Fibroblast of the aortic adventitia (primary cell): ENCODE measurements at places on chromosomes 6 and 20.

DNA sequence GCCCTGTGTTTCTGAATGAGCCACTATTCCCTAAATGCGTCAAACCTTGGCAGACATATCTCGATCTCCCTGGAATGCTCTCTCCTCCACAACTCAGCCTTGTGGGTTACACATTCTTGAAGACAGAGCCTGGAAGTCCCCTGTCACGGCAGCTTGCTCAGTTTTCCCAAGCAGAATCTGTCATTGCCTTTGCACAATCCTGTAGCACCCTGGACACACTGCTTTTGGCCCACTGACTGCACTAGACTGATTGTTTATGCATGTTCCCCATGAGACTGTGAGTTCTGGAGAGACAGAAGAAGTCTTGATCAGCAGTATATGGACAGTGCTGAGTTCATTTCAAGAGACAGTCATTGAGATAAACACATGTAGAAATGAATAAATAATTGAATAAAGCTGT lies 406.7 kb downstream of the CD83 start:
- peak; percentile 95 for DNase-seq

DNA sequence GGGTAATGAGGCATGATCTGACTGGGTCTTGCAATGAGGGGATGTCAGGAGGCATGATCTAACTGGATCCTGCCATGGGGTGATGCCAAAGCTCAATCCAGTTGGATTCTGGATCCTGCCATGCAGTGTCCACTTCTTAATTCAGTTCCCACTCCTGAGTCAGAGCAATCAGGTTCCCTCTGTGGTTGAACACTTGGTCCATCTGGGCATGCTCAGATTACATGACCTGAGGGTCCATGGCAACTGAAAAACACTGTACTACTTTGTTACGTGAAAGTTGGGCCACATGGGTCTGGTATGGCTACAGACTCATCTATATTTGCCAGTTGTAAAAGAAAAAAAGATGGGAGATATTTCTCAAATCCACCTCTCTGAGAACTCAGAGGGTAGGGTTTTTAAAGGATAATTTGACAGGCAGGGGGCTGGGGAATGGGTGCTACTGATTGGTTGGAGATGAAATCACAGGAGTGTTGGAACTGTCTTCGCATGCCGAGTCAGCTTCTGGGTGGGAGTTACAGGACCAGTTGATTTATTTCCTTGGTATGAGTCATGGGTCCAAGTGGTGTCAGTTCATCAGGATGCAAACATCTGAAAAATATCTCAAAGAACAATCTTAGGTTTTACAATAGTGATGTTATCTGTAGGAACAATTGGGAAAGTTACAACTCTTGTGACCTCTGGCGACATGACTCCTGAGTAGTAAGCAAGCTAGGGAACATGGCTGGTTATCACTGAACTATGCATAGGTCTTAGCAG lies 21.6 kb downstream of the C6orf163 start:
- no peak for DNase-seq

DNA sequence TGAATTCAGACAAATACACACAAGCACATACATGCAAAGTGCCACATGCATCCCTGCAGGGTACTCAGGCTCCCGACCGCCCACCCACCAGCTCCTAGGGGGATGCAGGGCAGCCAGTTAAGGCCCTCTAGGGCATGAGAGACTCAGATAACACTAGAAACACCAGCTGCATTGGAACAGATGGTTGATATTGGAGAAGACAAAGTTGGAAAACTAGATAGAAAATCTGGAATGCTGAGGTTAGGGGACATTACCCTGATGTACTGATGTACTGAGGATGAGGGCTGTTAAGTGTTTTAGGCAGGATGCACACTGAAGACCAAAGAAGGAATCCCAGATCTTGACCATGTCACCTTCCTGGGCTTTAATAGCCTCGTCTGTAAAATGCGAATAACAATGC lies 134.6 kb upstream of the ECI2 start:
- DNase-seq = no peak

GRCh38 chr6:2766767-2767656 lies 1.8 kb downstream of the WRNIP1 start:
- peak; percentile 42 for DNase-seq

DNA sequence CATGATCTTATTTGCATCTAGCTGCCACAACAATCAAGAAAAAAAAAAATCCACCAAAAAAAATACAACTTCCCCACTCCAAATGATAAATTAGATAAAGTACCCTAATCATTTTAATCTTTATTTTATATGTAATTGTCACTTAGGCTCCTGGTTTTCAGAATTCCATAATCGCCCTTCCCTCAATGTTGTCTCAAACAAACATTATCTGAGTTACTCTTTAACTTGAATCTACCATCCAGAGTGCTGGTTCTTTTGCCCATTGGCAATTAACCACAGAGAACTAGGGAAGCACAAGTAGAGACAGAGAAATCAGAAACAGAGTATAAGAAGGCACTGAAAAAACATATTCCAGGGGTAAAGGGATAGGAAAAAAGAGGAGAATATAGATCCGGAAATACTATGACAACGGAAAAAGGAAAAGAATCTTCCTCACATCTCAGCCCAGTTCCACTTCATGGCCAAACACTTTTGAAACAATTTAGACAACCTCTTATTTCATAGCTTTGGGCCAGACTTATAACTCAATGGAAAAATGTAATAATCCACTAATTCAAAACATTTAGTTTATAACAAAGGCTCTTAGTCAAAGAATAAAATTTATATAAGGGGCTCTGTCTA lies 861 bp upstream of the NHSL1 start:
- no peak for DNase-seq

DNA sequence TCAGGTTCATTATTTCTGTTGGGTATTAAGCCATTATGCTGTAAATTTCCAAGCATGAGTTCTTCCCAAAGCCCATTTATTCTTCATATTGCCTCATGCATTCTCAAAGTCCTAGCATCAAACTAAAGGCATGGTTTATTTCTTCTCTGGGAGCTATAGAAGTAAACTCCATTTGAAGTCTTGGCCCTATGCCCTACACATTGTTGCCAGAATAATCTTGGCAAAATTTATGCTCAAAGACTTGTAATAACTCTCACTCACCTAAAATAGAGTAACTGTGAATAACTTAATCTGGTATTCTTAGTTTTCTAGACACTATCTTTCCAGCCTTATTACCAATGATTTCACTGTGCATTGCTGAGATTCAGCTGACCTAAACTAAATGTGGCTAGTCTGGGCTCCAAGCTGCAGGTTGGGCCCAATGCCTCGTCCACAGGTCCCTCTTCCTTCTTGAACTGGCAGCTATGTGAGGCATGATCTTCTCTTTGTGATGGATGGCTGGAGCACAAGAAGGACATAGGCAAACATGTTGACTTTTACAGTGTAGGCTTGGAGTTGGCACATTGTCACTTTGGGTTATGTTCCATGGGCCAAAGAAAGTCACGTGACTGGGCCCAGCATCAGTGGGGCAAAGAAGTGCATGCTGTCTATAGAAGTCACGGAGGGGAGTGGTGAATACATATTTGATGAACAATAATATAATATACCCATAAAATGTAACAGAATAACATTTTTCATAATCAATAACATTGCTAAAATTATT lies 39.1 kb upstream of the ANKEF1 start:
- DNase-seq = peak; percentile 23

DNA sequence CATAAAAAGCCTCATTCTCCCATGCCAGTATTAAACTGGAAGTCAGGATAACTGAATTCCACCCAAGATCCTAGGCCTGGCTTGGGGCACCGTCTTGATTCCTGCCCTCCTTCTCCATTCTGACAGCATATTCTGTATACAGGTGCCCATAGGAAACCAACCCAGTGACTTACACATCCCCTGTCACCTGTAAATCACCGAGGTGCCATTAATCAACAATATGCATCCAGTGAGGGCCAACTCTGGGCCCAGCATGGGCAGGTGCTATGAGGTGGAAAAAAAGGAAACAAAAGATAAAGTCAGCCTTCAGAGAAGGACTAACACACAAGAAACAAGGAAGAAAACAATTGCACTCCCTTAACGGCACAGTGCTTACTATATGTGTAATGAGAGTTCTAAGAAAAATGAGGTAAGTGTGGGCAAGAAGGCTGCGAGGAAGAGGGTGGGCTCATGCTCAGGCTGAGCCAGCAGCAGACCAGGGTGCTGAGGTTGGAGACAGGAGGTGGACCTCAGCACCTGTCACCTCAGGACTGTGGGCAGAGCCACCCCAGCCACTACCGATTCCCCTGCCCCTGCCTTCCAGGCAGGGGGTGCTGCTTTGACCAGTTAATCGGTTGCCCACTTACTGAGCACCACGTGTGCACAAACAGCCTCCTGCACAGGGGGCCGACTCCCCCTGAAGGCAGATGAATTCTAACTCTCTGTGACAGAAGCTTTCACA lies 105.9 kb downstream of the TRERF1 start:
- DNase-seq = no peak

DNA sequence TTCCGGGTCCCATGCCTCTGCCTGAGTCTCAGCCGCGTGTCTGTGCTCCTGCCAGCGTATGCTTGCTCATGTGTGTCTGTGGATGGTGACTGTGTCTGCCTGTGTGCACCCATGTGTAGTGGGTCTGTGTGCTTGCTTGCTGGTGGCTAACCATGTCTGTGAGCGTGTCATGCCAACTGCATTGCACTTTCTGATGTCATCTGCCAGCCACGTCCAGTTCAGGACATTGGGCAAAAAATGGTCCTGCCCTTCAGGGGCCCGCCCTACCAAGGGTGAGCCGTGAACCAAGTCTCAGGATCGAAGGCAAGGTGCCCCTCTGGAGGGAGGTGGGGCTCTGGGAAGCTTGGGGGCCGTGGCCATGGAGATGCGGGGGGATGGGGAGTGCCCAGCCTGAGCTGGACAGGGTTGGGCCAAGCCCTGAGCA lies 9.4 kb upstream of the ZBTB46 start:
- DNase-seq = no peak

DNA sequence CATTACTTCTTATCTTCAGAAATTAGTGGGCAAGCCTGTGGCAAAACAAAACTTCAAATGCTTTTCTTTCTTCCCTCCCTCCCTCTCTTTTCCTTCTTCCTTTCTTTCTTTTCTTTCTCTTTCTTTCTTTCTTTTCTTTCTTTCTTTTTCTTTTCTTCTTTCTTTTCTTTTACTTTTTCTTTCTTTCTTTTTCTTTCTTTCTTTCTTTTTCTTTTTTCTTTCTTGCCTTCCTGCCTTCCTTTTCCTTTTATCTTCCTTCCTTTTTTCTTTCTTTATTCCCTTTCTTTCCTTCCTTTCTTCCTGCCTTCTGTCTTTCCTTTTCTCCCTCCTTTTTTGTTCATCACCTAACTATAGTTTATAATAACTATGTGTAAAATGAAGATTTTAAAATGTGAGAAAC lies 295.1 kb downstream of the SMOC2 start:
- no peak for DNase-seq

GRCh38 chr6:85866758-85867401 lies 224.2 kb upstream of the SYNCRIP start:
- DNase-seq = no peak

DNA sequence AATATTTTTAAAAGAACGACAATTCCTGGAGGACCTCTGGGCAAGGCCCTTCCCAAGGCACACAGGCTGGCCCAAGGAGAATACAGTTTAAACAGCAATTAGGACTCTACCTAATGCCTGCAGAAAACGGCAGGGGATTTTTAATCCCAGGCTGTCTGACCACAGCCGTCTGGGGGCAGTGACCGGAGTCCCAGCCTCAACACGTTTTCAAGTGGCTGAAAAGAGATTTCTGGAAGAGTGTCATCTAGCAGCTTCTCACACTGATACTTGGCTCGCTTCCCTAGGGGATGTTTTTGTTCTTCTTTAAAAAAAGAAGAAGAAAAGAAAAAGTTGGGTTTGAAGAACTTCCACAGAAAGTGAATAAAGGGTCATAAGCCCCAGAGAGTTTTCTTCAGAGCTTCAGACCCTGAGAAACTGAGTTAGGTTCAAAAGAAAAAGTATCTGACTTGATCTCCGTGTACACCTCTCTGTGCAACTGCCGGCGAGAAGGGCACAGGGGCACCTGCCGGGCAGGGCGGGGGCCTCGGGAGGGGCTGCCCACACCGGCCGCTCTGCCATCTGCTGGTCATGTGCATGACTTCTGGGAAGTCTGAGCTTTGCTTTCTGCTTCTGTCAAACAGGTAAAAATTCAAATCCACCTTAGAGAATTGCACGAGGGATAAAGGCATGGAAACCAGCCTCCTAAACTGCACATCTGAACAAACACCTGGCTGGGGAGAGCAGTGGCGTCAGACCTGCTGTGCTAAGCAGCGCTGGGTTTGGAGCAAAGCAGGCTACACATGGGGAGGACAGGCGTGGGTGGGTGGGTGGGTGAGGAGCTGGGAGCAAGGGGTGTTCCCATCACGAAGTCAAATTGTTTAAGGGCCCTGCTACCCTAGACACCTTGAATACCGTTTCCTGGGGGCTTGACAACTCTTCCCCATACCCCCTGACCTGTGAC lies 33.0 kb downstream of the RRBP1 start:
- DNase-seq = no peak

DNA sequence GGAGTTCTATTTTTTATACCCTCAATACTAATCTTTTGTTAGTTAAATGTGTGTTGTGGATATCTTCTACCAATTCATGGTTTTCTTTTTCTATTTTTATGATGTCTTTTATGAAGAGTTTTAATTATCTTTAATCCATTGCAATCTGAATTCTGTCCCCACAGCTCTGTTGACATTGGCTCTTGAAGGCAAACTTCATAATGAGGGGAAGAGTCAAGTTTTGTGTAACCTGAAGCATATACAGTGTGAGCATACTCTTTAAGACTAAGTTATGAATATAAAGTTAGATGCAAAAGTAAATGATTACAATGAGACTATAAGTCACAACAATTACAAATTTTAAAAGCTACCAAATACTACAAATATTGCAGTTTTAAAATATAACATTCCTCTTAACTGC lies 34.2 kb downstream of the RNF217 start:
- DNase-seq = no peak

DNA sequence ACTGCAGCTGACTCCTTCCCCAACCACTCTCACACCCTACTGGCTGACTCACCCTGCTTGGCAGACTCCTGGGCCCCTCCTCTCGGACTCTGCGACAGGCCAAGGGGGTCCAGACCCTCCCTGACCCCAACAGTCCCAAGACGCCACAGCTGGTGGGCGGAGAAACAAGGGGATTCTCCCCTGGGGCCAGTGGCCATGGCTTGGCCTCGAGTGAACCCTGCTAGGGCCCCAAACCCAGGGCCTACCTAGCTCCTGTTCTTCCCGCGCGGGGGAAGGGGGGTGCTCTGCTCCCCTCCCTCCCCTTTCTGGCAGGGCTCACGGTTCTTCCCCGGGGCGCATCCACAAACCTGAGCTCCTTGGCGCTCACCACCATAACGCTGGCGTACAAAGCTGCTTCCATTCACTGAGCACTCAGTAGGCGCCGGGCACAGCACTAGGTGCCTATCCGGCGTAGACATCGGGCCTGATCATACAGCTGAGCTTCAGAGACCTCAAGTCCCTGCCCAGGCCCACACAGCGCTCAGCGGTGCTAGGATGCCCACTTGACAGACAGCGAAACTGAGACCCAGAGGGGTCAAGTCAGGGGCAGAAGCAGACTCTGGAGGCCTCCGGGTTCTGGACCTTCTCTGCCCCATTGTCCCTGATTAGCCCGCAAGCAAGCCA lies 597 bp downstream of the ADA start:
- peak; percentile 13 for DNase-seq
